ENCODE measurements at places on chromosomes 7 and 10.

DNA sequence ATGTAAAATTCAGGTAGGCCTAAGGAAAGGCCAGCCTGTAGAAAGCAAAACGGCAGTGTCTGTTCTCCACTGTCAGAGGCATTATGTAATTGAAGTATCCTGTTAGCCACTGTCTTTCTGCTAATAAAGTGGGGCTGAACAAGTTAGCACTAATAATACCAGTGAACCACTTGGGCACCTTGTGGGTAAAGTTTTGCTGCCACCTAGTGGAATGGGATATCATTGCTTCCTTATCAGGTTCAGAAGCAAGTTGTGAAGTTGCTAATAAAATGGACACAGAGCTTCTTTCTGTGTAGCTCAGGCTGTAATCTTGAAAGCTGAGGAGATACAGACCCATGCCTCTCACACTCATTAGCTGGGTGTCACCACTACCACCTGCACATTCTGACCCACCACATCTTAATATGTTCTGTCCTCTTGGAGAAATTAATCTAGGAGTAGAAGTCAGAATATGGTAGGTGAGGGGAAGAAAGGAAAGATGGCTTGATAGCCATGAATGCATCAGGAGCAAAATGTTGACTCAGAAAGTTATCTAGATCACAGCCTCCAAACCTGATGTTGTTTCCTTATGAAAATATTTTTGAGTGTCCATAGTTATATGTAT, 175.1 kb downstream of the SEPTIN7 start:
- DNase-seq = peak; percentile 68
- no peaks in the 10 kb centered on the region for H3K27me3 ChIP-seq
- H3K27ac ChIP-seq = no peak overlapping the region
- H3K4me1 ChIP-seq = peaks cover 4% of the 10 kb centered on the region
- no peaks in the 10 kb centered on the region for H3K36me3 ChIP-seq
- no peak overlapping the region for H3K4me3 ChIP-seq

DNA sequence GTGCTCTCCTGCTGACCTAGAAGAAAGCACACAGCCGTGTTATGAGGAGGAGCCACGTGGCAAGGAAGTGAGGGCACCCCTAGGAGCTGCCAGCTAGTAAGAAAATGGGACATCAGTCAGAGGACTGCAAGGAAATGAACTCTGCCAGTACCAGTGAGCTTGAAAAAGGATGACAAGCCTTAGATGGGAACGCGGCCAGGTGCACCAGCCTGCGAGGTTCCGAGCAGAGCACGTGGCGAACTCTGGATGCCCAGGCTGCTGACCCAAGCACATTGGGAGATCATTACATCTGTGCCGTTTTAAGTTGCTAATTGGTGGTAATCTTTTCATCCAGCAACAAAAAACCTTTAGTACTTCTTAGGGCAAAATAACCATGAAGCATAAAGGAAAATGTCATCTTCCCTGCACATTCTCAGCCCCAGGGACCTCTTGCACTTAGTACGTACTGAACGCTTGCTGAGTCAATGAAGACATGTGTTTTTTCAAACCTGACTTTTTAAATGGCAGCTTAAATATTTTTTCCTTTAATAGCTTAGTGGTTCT, 69.4 kb downstream of the AMZ1 start:
- H3K27me3 ChIP-seq = no peaks in the 10 kb centered on the region
- no peaks in the 10 kb centered on the region for H3K36me3 ChIP-seq
- peaks cover 20% of the 10 kb centered on the region for H3K4me1 ChIP-seq
- H3K27ac ChIP-seq = peak overlapping the region; percentile 95
- no peak for DNase-seq
- no peak overlapping the region for H3K4me3 ChIP-seq

DNA sequence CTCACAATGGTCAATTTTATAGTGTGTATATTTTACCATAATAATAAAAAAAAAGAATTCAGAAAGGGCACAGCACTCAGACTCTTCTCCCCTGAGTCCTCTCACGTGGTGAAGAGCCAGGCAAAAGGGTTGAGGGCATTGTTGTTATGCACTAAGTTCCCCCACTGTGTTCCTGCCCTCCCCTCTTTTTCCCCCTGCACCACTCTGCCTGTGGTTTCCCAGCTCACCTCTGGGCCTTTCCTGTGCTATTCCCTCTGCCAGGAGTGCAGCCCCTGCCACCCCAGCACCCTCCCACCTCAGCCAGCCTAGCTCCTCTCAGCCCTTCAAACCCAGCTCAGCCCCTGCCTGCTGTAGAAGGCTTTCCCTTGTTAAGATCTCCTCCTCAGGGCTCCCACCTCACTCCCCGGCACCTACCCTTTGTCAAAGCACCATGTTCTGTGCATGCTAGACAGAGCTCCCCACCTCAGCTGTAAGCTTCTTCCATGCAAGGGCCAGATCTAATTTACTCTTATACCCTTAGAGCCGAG, 108.5 kb downstream of the KCNMA1 start:
- no peak for DNase-seq
- H3K27ac ChIP-seq = no peak overlapping the region
- no peaks in the 10 kb centered on the region for H3K4me1 ChIP-seq
- no peaks in the 10 kb centered on the region for H3K36me3 ChIP-seq
- H3K4me3 ChIP-seq = no peak overlapping the region
- H3K27me3 ChIP-seq = no peaks in the 10 kb centered on the region

GRCh38 chr10:34403512-34403911, 411.6 kb downstream of the PARD3 start:
- H3K27me3 ChIP-seq = no peaks in the 10 kb centered on the region
- no peaks in the 10 kb centered on the region for H3K36me3 ChIP-seq
- H3K4me3 ChIP-seq = no peak overlapping the region
- DNase-seq = no peak
- H3K4me1 ChIP-seq = peaks cover 24% of the 10 kb centered on the region

GRCh38 chr7:104992306-104992705, 21.7 kb upstream of the KMT2E start:
- DNase-seq = no peak
- peaks cover 42% of the 10 kb centered on the region for H3K4me1 ChIP-seq
- no peaks in the 10 kb centered on the region for H3K27me3 ChIP-seq
- no peak overlapping the region for H3K4me3 ChIP-seq
- H3K36me3 ChIP-seq = no peaks in the 10 kb centered on the region

GRCh38 chr10:7407368-7408290, 3.2 kb downstream of the SFMBT2 start:
- H3K36me3 ChIP-seq = no peaks in the 10 kb centered on the region
- H3K27me3 ChIP-seq = no peaks in the 10 kb centered on the region
- no peak overlapping the region for H3K27ac ChIP-seq
- no peak overlapping the region for H3K4me3 ChIP-seq

- H3K36me3 ChIP-seq = no peaks in the 10 kb centered on the region
- DNase-seq = peak; percentile 77
- H3K4me1 ChIP-seq = peaks cover 27% of the 10 kb centered on the region
- H3K4me3 ChIP-seq = peak overlapping the region; percentile 57
- H3K27me3 ChIP-seq = peaks cover 2% of the 10 kb centered on the region
Observed at GRCh38 chr7:151251689-151252560, 3.4 kb upstream of the SMARCD3 start.

GRCh38 chr7:130369831-130370550, 10.3 kb upstream of the CPA1 start:
- H3K27ac ChIP-seq = peak overlapping the region; percentile 80
- DNase-seq = no peak
- H3K4me3 ChIP-seq = no peak overlapping the region
- peaks cover 60% of the 10 kb centered on the region for H3K4me1 ChIP-seq

DNA sequence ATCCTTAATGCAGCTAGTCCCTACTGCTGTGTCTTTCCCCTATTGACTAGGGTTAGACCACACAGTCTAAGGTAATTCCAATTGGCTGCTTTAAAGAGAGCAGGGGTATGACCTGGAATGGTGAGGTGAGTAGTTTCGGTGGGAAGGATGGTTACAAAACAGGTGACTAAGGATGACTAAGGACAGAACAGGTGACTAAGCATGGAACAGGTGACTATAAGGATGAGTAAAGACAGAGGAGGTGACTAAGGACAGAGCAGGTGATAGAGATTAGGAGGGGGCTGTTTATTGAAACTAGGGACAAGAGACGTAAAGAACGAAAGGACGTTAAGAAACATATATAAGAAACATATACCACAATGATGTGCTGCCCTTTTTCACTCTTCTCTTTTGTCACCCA, 145.1 kb upstream of the TMEM106B start:
- peaks cover 12% of the 10 kb centered on the region for H3K4me1 ChIP-seq
- no peak for DNase-seq
- H3K27ac ChIP-seq = peak overlapping the region; percentile 11
- no peak overlapping the region for H3K4me3 ChIP-seq
- H3K36me3 ChIP-seq = no peaks in the 10 kb centered on the region

- peaks cover 3% of the 10 kb centered on the region for H3K4me1 ChIP-seq
- H3K27ac ChIP-seq = no peak overlapping the region
- no peak for DNase-seq
Observed at GRCh38 chr10:74293686-74294371, 142.8 kb downstream of the ADK start.

DNA sequence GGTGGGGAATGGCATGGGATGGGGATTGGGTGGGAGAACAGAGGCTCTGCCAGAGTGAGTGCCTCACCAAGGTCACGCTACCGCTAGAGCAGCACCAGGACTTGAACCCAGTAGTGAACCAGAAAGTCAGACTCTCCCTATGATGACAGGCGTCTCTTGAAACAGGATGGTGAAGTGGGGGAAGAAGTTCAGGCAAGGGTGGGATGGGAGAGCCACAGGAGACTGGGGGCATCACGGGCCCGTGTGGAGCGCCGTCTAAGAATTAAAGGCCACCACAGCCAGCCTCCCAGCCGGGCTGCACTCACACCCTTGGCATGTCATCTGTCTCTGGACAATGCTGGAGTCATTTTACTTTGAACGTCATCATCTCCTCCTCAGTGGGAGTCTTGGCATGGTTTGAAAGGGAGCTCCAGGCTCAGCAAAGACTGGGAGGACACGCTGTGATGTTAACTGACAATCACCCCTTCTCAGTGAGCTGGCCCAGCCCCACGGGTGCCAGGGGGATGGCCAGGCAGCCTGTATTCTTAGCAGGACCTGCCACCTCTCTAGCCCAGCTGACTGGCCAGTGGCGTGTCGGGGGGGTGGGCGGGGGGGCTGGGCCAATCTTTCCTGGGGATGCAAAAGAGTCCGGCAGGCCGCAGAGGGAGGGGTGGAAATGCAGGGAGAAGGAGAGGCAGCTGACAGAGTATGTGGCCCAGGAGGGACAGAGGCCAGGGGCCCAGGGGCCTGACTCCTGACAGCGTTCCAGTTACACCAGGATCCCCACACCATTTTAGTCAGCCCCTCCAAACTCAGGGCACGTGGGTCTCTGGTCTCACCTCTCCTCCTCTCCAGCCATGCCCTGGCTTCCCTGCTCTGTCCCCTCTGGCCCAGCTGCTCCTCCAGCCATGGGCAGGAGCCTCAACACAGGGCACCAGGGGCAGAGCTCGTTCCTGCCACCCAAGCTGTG, 96.2 kb downstream of the VOPP1 start:
- no peak for DNase-seq
- H3K27ac ChIP-seq = no peak overlapping the region
- H3K36me3 ChIP-seq = no peaks in the 10 kb centered on the region
- H3K4me1 ChIP-seq = no peaks in the 10 kb centered on the region
- no peaks in the 10 kb centered on the region for H3K27me3 ChIP-seq

DNA sequence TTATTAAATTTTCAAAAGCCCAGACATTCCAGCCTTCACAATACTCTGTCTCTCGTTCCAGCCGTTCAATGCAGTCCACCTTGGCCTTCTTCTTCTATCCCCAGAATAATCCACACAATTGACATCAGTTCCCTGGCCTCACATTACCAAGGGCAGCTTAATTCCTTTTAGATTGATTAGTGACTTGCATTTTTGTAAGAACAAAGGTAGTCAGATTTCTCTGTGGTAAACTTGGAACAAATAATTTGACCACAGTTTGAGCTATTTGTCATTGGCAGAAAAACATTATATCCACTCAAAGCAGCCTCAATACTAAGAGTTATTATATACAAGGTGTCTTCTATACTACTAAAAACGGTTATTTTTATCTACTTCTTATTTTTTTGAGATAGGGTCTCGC, 5.1 kb upstream of the CYTH3 start:
- no peak overlapping the region for H3K27ac ChIP-seq
- DNase-seq = no peak
- H3K4me1 ChIP-seq = peaks cover 38% of the 10 kb centered on the region
- H3K4me3 ChIP-seq = no peak overlapping the region
